ENCODE measurements at places on chromosomes 2 and 18.
A peak's percentile ranks its signal among the peaks of the same experiment; 100 is the strongest.

DNA sequence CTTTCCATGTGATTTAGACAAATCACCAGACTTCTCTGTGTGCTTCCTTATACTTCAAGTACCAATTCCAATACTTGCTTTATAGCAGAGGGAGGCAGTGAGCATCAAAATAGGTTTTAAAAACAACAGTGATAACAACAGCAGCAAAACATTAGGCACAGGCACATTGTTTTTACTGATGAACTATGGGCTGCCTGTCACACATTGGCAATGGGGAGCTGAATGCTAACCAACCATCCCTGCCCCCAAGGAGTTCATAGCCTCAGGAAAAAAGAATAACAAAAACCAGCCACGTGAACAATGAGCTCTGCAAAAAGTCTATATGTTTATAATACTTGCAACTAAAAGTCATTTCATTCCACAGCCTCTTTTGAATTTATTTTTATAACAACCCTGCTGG, 287.9 kb upstream of the TRIB2 start:
- DNase-seq: no peak

DNA sequence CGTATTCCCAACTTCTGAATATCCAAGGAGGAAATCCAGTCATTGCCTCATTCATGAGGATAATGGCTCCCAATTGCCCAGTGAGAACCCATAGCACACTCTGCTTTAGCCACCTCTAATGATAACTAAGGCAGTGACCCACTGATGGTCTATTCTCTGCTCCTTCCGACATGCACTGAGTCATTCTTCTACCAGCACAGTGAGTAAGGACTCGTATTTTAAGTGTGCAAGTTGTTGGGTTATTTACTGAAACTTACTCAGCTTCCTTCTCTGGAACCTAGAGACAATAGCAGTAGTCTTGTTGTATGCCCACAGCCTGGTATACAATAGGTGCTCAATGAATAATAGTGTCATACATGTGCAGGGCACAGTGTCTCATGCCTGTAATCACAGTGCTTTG, 81.1 kb upstream of the ZNF397 start:
- no peak for DNase-seq

DNA sequence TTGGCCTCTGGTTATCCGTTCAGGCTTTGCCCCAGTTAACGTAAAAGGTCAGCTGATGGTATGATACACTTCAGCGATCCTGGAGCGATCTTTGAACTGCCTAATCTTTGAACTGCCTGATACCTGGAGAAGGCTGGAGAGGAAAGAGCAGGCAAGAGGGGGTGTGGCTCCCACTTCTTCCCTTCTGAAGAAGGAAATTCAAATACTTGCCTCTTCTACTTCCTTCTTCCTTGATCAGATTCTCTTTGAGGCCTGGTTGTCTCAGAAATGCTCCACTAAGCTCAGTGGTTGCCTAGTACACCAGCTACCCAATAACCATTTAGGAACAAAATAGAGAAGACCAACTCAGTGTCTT, 619 bp downstream of the GALM start:
- no peak for DNase-seq

DNA sequence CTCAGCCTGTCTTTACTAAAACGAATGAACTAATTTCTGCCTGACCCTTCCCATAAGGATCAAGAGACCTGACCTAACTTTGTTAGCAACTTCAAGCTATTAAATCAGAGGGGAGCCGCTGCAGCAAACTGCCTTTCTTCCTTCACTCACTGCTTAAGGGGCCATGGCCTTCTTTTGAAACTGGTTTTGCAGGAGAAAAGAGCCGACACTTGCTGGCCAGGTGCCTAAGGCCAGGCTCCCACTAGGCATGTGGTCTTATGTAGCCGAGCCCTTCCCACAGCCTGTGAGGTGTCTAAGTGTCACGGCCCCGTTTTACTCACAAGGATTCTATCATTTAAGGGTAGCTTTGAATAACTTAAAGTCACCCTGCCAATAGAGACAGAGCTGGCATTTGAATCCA, 130.8 kb downstream of the ZNF236 start:
- DNase-seq: no peak

DNA sequence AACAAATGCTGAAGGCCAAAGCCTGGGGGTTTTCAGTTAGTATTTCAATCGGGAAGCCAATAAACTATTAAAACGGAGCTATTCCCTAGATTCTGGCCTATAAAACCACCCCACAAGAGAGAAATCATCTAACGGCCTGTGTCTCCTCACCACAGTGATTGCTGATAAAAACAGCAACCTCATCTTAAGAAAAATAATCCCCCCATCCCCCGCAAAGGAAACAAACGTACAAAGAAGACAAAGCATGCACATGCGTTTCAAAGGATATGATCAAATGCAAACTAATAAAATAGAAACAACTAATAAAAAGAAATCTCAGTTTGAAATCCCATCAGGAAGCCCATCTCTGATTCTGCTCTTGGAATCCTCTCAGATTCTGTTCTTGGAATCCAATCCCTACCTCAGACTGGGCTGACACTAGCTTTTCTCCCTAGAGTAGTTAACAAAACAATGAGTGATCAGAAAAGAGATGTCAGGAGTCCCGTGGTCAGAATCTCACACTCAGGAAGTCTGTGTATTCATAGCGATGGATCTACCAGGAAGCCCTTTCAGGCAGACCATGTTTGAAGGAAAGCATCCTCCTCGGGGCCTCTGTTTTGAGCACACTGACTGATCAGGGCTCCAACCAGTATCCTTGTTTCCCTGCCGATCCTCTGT, 150.7 kb downstream of the THADA start:
- DNase-seq: no peak

- DNase-seq: no peak
Observed at GRCh38 chr2:127694986-127695385, 6.3 kb upstream of the SFT2D3 start.

DNA sequence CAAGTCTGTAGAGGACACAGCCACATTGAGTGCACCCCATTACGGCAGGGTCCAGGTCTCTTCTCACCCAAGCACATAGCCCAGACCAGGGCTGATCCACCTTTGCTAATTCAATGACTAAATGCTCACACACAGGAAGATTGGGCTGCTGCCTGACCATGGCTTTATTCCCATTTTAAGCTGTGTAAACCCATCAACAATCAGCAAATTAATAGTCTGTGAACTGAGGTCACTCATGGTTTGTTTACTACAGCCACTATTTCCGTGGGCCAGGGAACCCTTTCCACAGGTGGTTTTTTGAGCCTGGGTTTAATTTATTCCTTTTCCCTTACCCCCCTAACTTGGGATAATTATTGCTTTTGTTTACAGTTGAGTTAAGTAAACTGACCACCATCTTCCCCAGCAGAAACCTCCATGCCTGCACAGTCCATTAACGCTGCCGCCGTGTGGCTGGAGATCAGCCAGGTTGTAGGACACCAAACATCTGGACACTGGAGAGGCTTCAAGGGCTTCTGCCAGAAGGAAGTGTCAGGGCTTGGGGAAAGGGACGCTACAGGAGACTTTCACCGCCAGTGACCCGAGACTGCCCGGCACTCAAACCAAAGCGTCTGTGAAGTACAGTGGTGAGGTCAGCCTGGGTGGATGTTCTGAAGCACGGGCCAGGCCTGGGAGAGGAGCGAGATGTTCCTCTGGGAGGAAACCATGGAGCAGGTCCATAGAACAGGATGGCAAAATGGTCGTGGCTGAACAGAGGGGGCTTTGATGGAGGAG, 282.9 kb downstream of the DYSF start:
- no peak for DNase-seq

DNA sequence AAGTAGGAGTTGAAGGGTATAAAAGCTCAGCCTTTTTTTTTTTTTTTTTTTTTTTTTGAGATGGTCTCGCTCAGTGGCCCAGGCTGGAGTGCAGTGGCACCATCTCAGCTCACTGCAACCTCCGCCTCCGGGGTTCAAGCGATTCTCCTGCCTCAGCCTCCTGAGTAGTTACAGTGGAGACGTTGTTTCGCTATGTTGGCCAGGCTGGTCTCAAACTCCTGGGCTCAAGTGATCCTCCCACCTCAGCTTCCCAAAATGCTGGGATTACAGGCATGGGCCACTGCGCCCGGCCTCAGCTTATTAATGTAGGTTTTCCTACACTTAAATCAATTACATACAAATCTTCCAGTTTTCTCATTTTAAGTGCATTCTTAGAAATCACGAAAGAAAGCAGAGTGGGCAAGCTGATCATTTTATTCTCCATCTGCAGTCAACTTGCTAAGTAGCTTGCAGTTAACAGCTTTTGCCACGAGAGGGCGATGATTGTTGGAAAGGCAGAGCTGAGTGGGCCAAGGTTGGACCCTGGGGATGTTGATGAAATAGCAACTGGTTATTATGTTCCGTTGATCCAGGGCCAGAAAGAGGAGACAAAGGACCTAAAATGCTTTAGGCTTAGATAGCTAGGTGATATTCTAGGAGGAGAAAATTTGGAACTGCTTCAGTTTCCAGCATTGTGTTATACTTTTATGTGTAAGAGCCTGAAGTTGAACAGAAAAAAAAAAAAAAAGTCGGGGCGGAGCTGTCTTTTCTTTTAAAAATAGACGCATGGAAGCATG, 234.4 kb upstream of the EPAS1 start:
- peak; percentile 21 for DNase-seq

- DNase-seq: no peak
Observed at GRCh38 chr2:138060301-138060635, 96.0 kb downstream of the HNMT start.

DNA sequence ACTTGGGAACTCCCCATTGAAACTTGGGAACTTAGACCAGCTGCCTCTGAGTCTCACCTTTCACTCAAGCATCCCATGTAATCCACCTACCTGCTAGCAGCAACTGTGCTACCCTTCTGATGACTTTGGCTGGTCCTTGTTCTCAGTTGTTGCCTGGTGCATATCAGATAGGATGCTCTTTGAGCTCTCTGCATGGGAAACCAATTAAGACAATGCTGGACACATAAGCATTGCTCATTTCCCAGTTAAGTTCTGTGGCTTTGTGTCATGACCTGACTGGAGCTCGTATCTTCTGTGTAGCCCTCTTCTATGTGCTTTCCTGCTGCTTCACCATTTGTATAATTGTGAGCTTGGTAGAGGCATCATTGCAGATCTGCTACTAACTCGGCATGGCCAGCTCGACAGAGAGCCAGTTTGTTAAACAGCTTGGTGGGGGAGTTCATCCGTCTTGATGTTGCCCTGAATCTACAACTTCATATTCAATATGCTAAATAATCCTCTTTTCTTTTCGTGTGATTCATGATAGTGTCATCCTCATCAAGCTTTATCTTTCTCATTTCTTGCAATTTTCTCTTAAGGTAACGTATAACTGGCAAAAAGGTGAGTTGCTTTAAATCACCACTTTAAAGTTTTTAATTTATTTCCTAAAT, 447.5 kb upstream of the SLC14A2 start:
- DNase-seq: no peak

DNA sequence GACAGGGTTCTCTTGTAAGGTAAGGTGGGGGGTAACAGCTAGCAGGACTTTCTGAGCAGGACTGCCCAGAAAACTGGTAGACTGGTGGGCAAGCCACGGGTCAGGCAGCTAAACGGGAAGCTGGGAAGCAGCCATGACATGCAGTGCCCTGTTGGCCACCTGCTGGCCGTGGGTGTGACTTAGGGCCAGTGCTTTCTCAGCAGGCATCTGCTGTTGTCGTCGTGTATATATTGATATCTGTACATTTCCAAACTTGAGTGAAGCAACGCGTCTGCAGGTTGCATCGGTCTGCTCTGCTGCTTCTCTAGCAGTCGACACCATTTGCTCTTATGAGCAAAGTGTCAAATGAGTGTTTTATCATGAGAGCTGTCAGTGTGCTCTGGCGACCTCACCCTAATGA, 31.0 kb downstream of the COA5 start:
- DNase-seq: no peak
